ENCODE measurements at places on chromosomes 4 and X.

DNA sequence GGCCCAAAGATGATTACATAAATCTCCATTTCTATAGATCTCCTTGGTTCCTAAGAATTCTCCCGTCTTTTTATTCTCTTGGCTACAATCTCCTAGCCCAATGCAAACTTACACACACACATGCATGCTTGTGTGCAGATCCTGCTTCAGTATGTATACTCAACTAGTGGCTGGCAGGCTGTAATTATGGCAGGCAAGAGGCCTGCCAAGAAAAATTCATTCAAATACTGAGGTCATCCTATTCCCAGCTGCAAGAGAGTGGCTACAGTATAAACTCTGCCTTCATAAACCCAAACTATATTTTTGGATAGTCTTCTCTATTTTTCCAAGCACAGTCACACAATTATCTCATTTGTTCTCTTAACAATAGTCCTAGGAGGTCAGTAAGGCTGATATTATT lies 95.2 kb downstream of the SHROOM4 start:
- DNase-seq = no peak

DNA sequence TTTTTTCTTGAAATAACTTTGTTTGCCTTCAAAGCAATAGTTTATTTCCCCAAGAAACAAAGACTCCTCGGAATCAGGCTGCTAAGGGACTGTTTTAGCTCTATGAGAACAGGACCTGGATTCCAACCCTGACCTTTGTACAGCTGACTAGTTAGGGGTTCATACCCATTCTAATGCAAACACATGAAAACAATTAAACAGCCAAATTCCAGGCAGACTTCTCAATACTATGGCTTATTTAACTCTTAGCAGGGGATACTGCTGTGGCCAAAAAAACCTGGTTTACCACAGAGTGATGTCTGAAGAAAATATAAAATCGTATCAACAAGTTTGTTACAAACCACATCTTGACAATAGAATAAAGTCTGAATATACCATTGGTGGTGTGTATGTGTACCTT lies 129.6 kb upstream of the INTU start:
- no peak for DNase-seq

DNA sequence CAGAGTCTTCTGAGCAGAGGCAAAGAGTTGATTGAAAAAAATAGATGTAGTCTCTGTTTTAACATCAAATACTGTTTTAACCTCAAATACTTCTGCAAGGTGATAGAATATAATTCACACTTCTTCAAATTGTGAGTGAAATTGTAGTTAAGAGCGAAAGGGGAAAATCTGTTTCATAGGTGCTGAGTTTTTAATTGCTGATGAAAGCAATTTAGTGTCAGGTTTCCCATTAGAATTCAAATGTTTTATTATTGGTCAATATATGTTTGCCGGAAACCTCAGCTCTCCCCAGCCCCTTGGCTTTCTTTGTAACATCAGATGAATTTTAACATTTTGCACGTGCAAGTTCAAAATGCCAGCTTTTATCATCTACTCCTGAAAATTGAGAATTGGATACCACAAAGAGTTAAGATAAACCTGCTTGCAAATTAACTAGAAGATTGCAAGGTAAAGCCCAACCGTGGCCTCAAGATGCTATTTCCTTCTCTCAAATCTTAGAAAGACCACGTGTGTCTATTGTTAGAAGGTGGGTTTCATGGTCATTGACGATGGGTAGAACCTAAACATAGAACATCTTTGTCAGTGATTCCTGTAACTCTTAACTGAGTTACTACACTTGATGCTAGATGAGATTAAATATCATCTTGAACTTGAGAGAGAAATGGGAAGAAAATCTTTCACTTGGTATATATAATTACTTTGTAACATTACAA lies 1824.2 kb upstream of the TENM3 start:
- DNase-seq = no peak

DNA sequence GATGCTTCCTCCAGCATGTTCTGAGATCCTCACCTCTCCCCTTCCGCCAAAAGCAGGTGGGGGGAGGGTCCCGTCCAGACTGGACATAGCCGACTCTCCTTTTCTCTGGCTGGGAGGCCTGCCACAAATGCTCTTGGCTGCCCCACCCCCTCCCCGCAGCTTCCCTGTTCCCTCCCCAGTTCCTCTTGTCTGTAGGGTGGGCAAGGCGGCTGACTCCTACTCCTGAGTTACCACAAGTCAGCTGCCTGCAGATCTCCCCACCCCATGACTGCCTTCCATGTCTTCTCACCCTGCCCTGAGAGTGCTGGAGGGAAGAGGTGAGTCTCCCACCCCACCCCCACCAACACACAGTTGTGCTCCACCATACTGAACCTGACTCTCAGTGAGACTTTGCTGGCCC lies 2.9 kb downstream of the ATP6AP1 start:
- no peak for DNase-seq

DNA sequence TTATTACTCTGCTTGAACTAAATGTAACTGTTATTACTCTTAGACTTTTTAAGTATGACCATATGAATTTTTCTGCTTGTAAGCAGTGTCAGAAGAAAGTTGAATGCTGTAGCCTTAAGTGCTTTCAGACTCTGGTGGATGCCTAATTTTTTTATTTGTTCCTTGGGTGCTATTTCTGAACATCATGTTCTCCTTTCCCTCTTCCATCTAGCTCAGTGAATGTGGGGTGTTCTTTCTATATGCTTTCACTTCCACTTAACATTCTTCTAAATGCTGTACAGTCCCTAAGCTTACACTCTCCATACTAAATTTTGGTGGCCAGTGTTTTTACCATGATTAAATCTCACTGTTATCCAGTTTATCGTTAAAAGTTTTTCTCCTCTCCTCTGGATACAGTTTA lies 3.6 kb downstream of the DCK start:
- no peak for DNase-seq

- no peak for DNase-seq
Observed at GRCh38 chr4:26124753-26125321, 196.0 kb upstream of the RBPJ start.

DNA sequence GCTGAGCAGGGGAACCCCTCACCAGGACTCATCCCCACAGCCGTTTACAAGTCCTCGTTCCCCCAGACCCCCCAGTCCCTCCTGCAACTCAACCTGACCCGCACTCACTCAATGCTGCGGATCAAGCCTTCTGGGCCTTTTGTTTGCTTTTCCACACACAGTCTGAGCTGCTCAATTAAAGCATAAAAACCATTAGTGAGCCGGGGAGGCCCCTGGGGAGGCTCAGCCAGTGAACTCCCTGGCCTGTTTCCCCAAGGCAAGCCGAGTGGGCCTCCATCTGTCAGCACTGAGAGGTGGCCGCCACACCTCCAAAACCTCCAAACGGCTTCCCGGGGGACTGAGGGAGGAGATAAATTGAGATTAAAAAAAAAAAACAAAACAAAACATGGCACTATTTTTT lies 158.5 kb downstream of the SHOX start:
- no peak for DNase-seq

DNA sequence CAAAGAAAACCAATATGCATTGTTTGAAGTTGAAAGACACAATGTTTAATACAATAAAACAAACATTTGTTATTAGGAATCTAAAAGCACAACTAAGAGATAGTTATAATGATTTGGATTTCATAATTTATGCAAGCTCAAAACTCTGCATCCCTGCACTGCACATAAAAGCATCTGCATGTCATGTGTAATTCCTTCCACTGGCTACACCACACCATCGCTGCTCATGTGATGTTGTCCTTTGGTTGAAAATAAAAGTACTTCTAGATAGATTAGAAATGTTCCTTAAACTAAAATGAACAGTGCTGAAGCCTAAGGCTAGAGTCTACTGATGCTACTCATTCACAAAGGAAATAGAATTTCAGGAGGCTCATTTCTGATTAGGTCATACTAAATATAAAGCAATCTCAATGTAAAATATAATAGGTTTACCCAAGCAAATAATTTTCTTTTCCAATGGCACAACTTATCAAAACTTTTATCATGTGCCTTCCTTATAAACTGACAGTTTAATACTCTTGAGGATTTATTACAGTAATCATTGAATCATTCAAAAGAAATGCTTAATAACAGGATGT lies 130.8 kb upstream of the DKK2 start:
- DNase-seq = no peak

GRCh38 chr4:26731351-26732035 lies 129.1 kb upstream of the STIM2 start:
- DNase-seq = no peak

- DNase-seq = no peak
Observed at GRCh38 chrX:41457613-41458192, 10.6 kb downstream of the NYX start.

GRCh38 chrX:10401239-10401638 lies 219.1 kb downstream of the MID1 start:
- no peak for DNase-seq

GRCh38 chr4:9384126-9384525 lies 21.2 kb downstream of the USP17L30 start:
- DNase-seq = no peak

GRCh38 chrX:47174376-47174775 lies 19.3 kb upstream of the UBA1 start:
- no peak for DNase-seq

DNA sequence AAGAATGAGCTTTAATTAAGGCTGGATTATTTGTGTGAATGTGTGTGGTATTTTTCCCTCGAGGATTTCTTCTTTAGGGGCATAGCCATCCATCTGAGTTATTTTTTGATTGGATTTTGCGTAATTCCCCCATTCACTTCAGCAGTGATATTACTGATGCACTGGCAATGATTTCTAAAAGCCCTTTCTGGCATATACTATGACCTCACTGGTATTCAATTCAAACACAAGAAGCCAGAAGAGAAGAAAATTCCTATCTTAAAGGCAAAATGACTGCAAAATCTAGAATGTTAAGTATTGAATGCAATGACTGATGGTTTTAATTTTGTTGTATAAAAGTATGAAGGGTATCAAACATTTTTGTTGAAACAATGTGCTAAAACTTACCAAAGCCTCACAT lies 71.1 kb upstream of the DDIT4L start:
- DNase-seq = no peak

GRCh38 chrX:6067600-6067999 lies 161.1 kb downstream of the NLGN4X start:
- DNase-seq = no peak

Data from stimulated activated CD8-positive, alpha-beta memory T cell treated with anti-CD3 and anti-CD28 coated beads, Interleukin-4, amount 100 ng/mL, for 4 hours (primary cell).